ENCODE measurements at places on chromosomes 5 and 9. TPM values are rescaled to one million over a fixed set of nuclear protein-coding genes. Genes with fewer than 3 reads are reported as not detected.
A peak's percentile ranks its signal among the peaks of the same experiment; 100 is the strongest.

GARIN3 gene
- total RNA-seq, result 0.47 TPM

ELOVL7 gene
- 0.31 TPM for total RNA-seq

ACER2 gene
- total RNA-seq, result 1.5 TPM

EEIG1 gene
- total RNA-seq, result 83.8 TPM

GRCh38 chr9:1722404-1722803, 292.7 kb upstream of the SMARCA2 start:
- no peak for DNase-seq

DNA sequence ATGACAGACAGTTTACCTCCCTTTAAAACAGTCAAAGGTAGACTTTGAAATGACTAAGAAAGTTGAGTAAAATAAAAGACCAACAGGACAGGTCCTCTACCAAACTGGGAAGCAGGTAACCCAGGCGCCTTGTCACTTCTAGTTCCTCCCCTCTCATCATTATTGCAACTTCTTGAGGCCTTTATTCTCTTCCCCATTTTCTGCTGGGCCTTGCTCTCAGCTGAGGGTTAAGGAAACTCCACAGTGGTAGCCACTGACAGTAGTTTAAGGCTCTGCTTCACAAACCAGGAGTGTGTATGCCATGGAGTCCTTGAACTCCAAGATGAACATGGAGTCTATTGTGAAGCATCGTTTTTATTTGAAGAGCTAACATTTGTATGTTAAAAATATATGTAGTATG, 36.9 kb upstream of the TCERG1 start:
- no peak for DNase-seq

LRRC14B gene
- not detected for total RNA-seq

DNA sequence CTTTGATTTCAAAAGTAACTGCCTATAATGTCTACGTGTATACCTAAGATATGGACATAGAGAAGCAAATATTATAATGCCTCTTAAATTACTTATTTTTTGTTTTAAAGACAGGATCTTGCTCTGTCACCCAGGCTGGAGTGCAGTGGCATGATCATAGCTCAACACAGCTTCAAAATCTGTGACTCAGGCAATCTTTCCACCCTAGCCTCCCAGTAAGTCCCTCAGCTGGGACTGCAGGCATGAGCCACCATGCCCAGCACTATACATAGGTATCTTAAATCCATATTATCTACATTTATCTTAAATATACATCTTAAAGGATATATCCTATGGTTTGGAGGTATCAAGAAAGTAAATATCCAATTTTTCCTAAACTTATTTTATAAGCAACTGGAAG, 261.2 kb downstream of the ARL15 start:
- no peak for DNase-seq

- DNase-seq, result no peak
Measured at GRCh38 chr9:37029304-37029775, 4.7 kb downstream of the PAX5 start.

DNA sequence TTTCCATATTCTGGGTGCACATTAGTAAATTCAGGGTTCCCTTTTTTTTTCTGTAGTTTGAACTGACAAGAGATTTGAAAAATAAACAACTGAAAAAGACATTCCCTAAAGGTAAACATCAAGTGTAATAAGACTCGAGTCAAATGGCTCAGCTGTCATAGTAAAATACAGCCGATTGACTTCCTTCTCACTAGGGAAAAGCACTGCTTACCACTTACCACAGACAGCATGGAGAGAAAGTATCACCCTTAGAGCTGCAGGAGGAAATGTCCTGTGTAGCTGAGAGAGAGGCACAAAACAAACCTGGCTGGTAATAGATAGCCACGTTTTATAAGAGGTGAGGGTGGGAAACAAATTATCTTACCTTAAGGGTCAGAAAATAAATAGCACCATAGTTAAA, 12.1 kb upstream of the DMAC1 start:
- no peak for DNase-seq

DPP7 gene
- 267 TPM for total RNA-seq

DNA sequence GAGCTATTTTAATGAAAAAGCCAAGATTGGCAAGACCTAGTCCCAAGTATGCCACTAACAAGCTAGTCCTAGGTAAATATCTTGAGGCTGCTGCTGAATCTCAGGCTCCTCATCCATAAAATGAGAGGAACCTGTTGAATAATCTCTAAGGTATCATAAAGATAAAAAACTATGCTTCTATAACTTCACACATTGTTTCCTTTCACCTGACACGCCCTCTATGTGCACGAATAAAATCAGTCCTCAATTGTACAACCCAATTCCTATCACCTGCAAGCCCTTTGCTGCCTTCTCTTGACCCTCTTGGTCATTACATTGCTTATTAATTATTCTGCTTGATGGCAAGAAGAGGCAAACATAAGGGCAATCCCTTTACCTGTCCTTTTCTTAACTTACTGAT, 69.9 kb downstream of the TRPM6 start:
- no peak for DNase-seq

GRCh38 chr5:25970906-25971489, 1067.4 kb downstream of the CDH9 start:
- DNase-seq, result no peak

GRCh38 chr5:81718300-81718699, 32.6 kb downstream of the SSBP2 start:
- DNase-seq, result no peak

- DNase-seq, result no peak
Measured at GRCh38 chr5:92917044-92917443, 664.0 kb downstream of the NR2F1-AS1 start.

ANKRD31 gene
- 0.76 TPM for total RNA-seq

GRCh38 chr5:63049935-63050334, 471.3 kb downstream of the LRRC70 start:
- no peak for DNase-seq

SPATA31C1 gene
- not detected for total RNA-seq

- DNase-seq, result no peak
Measured at GRCh38 chr5:53856506-53856905, 296.1 kb downstream of the NDUFS4 start.

GRCh38 chr5:158392753-158393152, 533.8 kb upstream of the CLINT1 start:
- no peak for DNase-seq

DNA sequence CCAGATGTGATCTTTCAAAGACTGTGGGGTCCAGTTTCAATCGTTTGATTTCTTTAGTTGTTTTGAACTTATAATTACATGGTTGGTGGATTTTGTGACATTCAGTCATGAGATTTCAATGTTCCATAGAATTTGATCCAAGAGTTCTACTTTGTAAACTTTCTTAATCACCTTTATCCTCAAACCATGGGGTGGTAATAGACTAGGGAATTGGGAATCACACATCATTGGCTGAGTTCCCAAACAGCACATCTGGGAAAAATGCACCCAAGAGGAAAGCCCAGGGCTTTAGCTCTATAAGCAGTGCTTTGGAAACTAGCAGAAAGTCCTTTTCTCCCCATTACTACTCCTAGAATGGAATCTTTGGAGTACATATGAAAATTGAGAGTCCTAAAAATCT, 177.6 kb downstream of the NNT start:
- no peak for DNase-seq

BTNL3 gene
- total RNA-seq, result not detected

GRCh38 chr5:21397693-21398092, 1409.7 kb upstream of the CDH18 start:
- no peak for DNase-seq

- no peak for DNase-seq
Measured at GRCh38 chr9:100170085-100170484, 71.0 kb downstream of the INVS start.

DNA sequence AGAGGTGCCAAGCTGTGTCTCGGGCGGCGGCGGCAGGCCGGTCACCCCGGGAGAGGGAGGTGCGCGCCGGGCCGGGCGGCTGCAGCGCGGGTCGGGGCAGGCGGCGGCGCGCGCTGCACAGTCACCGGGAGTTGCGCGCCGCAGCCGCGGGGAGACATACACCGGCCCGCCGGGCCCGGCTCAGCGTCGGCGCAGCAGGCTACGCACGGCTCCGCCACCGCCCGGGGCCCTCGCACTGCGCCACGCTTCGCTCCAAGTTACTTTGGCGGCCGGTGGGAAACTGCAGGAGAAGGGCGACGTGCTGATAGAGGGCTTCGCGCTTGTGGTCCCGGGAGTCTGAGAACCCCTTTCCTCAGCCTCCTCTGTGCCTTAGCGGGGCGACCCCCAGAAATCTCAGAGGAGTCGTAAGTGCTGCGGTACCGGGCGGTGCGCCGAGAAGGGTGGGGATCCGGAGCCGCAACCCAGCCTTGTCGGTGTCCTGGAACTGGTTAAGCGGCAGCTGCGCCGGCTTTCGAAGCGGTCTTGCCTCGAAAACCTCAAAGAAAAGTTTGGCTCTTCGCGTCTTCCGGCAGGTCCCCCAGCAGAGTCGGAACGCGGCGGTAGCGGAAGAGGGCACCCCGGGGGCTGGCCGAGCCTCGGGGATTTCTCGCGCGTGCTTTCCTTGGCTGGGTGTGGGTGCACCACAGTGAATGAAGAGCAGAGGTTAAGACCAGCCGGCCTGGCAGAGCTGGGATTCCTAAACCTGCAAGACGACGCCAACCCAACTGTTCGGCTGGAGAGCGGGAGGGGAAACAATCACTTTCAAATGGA, at the start of gene EFNA5:
Gene EFNA5 (minus strand): TSS at position 6 of the 810 bp plus-strand sequence.
- peak; percentile 26 for DNase-seq

- DNase-seq, result no peak
Measured at GRCh38 chr5:135576075-135576599, 2.7 kb downstream of the CXCL14 start.

- DNase-seq, result peak; percentile 62
Measured at GRCh38 chr5:75052192-75053053, at the start of gene GCNT4. Gene GCNT4, minus strand, starts transcription at chr5:75052558. Its CDS starts 22,521 bp downstream, at chr5:75030037.

- DNase-seq, result no peak
Measured at GRCh38 chr5:76718381-76718832, 2.5 kb downstream of the F2R start.

DNA sequence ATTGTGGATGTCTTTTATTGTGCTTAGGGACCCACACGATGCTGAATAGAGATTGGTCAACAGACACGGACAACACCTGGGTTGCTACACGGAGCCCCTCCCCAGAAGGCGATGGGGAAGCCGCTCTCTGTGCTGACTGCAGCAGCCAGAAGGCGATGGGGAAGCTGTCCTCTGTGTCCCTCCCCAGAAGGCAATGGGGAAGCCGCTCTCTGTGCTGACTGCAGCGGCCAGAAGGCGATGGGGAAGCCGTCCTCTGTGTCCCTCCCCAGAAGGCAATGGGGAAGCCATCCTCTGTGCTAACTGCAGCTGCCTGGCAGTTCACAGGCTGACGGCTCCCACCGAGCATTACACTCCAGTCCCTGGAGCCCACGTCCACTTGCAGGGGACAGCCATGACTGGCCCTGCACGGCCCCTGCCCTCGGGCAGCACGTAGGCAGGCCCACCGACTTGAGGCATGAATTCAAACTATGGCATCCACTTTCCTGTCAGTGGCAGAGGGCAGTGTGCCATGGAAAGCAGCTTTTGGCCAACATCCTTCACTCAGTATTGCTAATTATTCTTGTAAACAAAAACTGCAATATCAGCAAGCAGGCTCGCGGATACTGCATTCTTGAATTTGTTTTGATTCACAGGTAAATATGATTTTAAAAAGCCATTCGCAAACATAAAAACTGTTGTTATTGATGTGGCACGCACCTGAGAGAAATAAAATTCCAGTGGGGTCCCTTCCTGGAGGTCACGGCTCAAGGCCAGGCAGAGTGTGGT, 48.1 kb upstream of the CLPTM1L start:
- no peak for DNase-seq

GRCh38 chr9:100099722-100100042, 639 bp downstream of the INVS start:
- DNase-seq, result peak; percentile 8

GRCh38 chr9:121463026-121463807, 36.4 kb downstream of the GGTA1 start:
- DNase-seq, result peak; percentile 35

DNA sequence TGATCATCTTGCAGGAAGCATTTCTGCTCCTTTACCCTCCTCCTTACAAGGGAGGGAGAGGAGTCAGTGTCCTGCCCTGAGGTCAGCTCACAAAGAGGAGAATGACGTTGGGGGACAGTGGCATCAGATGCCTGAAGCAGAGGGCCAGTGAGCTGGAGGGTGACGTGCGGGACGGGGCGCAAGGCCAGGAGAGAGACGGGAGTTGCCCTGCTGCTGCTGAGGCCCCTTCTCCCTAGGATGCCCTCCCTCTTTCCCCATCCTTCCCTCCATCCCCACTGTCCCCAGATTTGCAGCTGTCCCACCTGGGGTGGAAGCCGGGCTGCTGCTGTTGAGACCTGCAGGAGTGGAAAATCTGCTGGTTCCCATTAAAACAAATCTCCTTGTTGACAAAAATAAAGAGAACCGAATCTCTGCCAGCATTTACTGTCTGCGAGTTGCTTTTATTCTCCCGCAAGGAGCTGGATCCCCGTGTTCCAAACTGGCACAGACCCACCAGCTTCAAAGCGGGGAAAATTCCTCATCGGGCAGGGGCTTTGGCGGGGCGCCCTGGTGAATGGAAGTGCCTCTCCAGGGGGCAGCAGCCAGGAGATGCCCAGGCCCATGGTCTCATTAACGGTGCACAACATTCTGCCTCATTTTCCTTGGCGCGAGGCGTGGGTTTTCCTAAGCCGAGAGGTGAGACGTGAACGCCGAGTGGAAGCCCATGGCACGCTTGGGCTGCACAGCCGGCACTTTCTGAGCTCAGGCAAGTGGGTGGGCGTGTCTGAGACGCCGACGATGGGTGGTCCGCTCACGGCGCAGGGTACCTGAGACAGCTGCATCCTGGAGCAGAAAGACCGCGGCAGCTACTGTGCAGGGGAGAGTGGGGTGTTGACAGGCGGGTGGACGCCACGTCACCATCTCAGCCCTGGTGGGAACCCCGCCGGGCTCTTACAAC, 13.9 kb upstream of the COL5A1 start:
- no peak for DNase-seq

- no peak for DNase-seq
Measured at GRCh38 chr5:93246090-93246855, 334.7 kb downstream of the NR2F1-AS1 start.

- no peak for DNase-seq
Measured at GRCh38 chr5:33937707-33938506, 1.7 kb downstream of the RXFP3 start.

C5orf63 gene
- 8.2 TPM for total RNA-seq

- no peak for DNase-seq
Measured at GRCh38 chr5:7420510-7421280, 24.8 kb downstream of the ADCY2 start.

ENTPD2 gene
- total RNA-seq, result not detected

GRCh38 chr9:95640336-95640735, 123.6 kb upstream of the PTCH1 start:
- DNase-seq, result no peak

DNA sequence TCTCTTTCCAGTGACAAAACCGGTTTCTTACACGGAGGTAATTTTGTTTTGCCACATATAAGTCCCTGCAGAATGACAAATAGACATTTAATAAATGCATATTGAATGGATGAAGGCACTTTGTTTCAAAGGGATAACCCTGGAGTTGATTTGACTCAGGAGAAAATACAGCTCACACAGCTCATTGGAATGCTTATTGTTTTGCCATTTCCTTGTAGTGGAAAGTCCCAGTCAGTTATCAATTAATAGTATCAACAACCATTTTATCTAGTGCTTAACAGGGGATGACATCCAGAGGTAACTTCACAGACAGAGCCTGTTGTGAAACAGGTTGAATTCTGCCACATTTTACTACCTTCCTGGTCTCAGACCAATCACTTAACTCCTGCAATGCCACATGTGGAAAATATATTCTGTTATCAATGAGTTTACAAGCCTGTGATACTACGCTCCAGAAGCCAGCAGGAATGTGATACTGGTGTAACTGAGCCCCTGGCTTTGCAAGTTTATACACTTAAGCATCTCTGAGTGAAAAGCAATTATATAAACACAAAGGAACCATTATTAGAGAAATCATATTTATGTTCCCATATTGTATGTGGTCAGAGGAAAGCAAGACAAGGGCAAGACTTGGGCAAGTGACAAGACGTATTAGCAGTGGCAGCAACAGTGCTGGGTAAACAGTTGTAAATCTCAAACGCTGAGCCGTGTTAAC, 123.1 kb upstream of the ANKRD55 start:
- no peak for DNase-seq

Data from activated naive CD8-positive, alpha-beta T cell treated with anti-CD3 and anti-CD28 coated beads for 36 hours (primary cell).